ENCODE measurements at places on chromosomes 12 and 14.

DNA sequence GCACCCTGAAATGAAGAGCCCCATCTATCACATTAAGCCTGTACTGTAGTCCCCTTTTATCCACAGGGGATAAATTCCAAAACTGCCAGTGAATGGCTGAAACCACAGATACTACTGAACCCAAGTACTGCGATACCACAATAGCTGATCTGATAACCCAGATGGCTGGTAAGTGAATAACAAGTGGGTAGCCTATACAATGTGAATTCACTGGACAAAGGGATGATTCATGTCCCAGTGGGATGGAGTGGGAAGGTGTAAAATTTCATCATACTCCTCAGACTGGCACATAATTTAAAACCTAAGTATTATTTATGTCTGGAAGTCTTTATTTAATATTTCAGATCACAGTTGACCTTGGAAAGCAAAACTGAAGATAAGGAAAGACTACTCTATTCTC, 201.3 kb downstream of the GPHN start:
- no peak for DNase-seq

- DNase-seq = peak; percentile 62
Observed at GRCh38 chr12:121443193-121443870, 43.4 kb downstream of the RNF34 start.

DNA sequence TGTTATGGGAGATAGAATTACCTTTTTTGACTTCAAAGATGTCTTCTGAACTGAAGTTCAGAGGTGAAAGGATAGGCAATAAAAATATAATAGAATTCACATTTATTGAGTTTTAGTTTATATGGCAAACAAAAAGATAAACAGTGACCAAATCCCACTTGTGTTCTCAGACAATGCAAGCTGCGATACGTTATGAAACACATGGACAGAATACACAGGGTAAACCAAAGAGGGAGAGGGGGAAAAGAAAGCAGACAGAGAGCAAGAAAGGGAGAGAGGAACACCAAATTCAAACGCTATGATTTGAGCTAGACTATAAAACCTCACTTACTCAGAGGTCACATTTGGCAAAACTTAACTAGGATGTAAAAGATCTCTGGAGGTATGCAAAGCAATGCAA, 238.2 kb upstream of the FLRT2 start:
- no peak for DNase-seq

GRCh38 chr12:102959391-102959790, 1.9 kb downstream of the ASCL1 start:
- DNase-seq = no peak

GRCh38 chr12:87413784-87414183, 615.4 kb downstream of the C12orf50 start:
- DNase-seq = no peak

DNA sequence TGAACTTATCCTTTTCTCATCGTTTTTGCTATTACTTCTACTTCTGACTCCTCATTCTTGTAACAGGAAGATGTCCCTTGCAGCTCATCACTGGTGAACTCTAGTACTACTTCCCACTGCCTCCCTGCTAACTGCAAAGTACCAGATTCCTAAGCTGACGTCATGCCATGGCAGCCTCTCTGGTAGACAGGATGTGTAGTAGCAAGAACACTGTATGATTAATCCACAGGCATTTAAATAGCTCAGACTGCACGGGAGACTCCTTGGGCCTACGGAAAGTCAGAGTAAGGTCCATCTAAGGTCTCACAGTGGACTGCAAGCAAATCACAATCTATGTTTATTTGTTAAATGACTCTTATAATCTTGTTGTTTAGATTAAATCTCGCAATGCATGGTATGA, 43.5 kb downstream of the DNAI7 start:
- no peak for DNase-seq

DNA sequence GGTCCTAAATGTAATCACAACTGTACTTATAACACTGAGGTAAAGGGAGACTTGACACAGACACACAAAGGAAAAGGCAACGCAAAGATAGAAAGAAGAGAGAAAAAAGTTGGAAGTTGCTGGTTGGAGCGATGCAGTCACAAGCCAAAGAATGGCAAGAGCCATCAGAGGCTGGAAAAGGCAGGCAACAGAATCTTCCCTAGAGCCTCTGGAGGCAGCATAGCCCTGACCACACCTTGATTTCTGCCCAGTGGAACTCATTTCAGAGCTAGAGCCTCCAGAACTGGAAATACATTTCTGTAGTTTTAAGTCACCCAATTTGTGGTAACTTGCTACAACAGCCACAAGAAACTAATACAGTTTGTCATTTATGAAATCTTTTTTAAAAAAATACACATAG, 89.2 kb downstream of the PUS7L start:
- no peak for DNase-seq

DNA sequence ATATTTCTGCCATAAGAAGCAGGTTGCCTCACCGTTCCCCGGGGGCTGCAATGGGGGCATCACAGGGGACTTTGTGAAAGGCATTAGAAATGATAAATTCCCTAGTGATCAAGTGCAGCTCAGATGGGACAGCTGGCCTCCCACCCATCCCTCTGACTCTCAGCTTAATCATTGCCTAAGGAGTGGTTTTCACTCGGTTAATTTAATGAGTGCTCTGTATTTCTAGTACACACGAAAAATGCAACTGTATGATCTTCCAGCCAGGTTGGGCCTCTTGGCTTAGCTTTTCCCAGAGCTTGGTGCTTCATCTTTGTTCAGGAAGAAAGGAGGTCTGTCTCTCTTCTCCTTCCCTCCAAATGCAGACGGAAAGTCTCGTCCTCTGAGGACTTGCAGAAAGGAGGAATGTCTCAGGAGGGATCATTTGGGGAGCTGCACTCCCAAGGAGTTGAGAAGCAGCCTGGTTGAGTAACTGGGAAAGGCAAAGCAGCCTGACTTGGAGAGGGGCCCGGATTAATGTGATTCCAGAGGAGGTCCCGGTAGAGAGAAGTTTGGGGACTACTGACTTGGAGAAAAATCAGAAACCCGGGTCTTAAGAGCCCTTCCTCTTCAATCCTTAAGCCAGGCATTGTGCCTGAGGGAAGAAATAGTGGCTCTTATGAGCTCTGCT, 7.2 kb downstream of the CD9 start:
- no peak for DNase-seq

DNA sequence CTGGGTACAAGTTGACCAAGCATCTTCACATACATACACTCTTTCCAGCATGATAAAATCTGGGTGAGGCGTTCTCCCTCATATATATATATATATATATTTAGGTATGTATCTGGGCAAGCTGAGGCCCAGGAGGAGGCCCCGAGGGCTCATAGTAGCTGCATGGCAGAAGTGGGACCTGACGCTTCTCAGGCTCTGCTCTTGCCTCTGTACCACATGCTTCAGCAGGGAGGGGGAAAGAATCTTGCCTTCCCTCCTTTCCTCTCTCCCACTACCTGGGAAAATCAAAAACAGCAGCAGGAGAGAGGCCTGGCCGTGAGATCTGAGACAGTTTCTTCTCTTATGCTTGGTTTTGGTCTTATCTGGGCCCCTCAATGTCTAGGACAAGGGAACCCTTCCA, 9.2 kb downstream of the PPP1R1A start:
- no peak for DNase-seq

DNA sequence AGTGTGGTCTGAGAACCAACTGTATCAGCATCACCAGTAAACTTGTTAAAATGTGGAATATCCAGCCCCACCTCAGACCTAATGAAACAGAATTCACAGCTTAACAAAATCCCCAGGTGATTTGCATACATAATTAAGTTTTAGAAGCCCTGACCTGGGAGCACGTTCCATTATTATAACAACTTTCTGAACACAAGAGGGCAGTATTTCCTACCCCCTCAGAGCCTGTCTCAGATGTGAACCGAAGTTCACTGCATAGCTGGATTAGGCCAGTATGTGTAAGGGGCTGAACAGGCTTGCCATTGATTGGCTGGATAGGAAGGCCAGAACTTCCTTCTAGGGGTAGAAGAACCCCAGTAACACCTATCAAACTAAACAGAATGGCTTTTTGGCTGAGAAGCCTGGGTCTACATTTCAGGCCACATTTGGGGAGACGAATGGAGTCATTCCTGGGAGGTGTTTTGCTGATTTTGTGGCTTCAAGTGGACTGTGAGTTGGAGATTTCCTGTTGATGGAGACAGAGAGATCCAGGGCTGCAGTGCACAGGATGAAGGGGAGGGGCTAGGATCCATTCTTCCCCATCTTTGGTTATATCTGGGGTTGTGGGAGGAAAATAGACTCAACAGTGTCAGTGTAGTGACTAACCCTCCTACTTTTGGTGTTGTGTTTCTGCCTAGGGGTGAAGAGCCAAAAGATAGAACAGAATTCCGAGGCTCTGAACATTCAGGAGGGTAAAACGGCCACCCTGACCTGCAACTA, 94.7 kb upstream of the OR4E1 start:
- DNase-seq = peak; percentile 57

Data from CD4-positive, alpha-beta T cell treated with Interleukin-4 for 1 hour (primary cell).